ENCODE measurements at places on chromosomes 12 and 14.

DNA sequence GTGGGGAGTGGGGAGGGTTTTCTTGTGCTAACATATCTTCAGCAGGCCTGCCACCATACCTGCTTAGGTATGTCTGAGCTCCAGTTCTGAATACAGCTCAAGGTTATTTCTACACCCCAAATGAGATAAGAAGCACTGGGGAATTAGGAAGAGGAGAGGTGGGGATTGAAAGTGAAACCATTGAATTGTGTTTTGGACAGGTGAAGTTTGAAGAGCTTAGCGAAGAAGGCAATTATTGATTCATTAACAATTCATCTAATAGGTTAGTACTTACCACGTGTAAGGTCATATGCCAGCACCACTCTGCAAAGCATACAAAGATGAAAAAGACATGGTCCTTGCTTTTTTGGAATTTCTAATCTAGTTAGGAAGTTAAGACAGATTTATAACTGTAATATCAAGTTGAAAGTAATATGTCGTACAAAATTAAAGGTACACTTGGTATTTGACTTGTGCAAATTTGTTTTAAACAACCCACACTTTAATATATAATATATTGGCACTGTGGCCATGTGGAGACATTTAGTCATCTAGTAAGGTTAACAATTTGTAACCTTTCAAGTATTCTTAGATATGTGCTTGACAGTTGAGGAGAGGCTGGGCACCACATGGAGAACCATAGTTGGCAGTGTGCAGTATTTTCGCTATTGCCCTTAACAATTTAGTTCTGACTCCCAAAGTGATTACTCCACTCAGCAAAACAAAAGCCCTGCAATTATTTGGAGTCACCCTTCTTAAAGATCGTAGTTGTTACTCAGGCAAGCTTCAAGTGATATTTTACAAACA lies 3.6 kb downstream of the SMCO3 start:
- no peak for DNase-seq

GRCh38 chr12:96329018-96329417 lies 71.2 kb downstream of the CDK17 start:
- DNase-seq: no peak

GRCh38 chr14:68884031-68885030 lies 91.5 kb upstream of the ZFP36L1 start:
- DNase-seq: peak; percentile 88

DNA sequence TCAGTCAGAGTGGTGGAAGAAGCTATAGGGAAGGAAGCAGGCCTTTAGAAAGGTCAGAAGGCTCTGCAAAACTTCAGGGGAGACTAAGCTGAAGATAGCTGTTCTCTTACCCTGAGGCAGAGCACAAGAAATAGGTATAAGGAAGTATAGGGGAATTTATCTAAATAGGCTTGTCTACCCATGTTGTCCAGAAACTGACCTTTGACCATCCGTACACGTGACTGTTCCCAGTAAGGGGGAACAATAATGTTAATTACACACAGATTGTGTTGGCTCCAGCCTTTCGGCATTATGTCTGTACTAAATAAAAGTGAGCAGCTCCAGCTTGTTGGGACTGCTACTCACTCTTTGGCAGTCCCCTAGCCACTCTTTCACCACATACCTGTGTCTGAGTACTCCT lies 59.0 kb downstream of the SLCO1B1 start:
- no peak for DNase-seq

DNA sequence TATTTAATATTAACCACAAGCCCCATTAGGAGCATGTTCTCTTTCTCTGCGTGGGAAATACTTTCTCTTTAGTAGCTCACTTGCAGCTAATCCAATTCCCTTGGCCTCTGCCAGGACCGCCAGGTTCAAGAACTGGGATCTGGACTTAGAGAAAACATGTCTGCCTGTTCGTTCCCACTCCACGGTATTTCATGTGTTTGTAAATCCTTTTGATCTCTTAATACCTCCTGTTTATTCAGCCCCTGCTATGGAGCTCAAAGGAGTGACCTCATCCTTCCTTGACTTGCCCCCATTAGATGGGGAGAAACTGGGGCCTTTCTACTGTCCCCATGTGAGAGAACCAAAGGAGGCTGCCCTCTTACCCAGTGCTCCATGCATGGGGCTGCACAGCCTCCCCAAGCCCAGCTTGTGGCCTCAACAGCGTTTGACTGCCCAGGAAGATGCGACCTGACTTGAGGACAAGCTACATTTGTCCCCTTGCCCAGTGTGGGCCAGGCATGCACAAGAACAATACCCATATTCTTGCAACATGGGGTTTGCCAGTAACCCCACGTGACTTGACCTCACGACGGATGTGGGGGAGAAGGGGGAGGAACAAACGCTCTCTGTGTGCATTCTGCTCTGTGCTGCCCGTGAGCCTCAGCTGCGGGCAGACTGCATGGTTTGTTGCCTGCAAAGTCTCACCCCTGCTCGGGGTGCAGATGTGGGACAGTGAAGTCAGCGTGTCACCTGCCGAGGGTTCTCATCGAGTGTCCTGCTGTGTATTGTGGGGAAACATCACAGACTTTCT lies 30.3 kb downstream of the CD9 start:
- peak; percentile 56 for DNase-seq

- no peak for DNase-seq
Measured at GRCh38 chr14:68936476-68936875, 42.6 kb downstream of the ACTN1 start.

GRCh38 chr12:125552295-125552694 lies 487.1 kb downstream of the AACS start:
- DNase-seq: no peak

DNA sequence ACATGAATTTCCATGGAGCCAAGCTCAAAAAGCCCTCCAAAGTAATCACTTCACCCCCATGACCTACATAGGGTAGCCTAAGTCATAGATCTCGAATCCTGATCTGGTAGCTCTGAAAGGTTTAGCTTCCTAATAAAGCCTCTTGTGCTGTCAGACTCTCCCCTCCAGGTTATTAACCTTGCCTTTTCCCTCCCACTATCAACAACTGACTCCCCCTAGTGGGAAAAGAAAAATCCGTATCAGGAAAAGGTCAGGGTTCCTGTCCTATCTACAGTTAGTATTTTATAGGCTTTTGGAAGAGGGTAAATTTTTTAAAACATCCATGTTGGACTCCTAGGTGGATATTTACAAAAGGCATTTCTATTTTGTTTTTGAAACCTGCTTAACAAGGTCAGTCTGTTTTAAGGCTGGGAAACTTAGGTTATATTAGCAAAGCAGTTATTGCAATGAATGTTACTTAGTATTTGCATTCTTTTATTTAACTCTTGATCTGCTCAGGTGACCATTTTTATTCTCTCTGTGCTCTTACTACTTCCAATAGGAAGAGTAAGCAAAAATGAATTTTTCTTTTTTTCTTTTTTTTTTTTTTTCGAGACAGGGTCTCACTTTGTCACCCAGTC lies 8.0 kb downstream of the YY1 start:
- peak; percentile 71 for DNase-seq

GRCh38 chr12:125114365-125115141 lies 49.3 kb downstream of the AACS start:
- DNase-seq: no peak

DNA sequence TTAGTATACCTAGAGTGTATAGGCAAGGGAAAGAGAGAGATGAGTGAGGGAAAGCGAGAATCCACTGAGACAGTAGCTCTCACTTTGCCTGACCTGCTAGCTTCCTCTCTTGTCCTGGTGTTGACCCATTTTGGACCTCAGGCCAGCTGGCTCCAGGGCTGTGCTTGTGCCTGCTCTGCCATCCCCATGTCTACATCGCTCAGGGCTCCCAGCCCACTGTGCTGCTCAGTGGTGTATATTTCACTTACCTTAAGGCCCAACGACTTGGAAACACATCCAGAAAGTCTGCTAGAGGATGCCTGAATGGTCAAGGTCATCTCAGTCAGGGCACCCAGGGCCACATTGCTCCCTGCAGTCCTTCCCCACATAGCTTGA lies 964 bp upstream of the SERPINA4 start:
- no peak for DNase-seq

GRCh38 chr12:20063116-20063515 lies 305.2 kb upstream of the PDE3A start:
- no peak for DNase-seq

GRCh38 chr14:67584978-67585377 lies 15.1 kb downstream of the PIGH start:
- no peak for DNase-seq

GRCh38 chr14:95353664-95354063 lies 34.0 kb upstream of the CLMN start:
- no peak for DNase-seq

GRCh38 chr12:123268850-123269249 lies 2.8 kb downstream of the CDK2AP1 start:
- no peak for DNase-seq

DNA sequence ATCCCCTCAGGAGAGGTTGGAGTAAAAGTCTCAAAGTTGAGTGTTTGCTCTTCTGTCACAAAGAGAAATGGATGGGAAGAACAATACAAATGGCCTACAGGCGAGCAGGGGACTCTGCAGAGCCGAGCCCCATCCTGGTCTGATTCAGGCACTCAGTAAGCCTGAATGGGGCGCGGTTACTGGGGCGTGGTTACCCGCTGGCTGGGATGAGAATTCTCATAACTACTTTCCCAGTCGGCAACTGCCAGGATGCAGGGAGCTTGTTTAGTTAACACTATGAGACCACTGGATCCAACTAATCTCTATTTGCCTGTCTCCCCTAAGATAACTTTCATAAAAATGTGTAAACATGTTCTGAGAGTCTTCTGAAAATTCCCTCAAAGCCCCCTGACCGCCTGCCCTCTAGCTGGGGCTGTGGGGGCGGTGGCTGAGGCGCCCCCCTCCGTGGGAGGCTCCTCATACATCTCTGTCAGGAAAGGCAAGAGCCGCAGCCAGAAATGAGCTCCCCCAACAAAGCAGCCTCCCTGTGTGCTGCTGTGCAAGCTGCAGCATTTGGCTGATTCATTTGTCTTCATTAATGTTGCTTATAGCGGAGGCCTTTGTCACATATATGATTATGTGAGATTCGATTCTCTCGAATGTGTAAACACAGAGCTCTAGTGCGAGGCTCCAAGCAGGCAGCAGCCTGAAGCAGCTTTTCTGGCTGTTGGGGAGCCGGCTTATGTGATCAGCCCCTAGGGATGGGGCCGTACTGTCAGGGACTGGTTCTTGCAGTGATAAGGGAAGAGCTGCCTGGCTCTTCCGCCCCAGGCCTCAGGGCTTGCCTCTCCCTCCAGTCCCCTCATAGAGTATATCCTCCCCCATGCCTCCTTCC lies 126.1 kb upstream of the ARHGAP5 start:
- peak; percentile 85 for DNase-seq
